ENCODE measurements at places on chromosomes 1 and 21.

DNA sequence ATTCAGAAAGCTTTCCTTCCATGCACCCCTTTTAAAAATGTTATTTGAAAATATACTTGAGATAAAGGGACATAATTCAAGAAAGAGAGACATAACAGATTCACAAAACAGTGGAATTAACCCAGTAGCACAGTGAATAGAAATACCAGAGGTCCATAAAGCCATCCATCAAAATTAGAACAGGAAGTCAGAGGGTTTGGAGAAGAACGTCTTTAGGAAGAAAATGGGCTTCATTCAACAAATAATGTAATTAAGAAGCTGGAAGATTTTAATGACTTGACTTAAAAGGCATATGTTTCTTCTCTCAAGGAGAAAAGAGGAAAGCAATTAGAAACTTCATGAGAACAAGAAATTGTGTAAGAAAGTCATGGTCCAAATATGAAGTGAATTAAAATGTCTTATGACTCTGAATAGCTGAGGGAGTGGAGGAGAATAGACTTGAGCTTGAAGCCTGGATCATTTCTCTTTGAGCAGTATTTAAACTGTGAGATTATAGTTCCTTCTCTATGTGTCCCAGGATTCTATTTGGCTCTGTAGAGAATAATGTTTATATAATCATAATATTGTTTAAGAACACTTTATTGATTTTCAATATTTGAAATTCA, 7.9 kb upstream of the HCRTR1 start:
- no peak for DNase-seq

DNA sequence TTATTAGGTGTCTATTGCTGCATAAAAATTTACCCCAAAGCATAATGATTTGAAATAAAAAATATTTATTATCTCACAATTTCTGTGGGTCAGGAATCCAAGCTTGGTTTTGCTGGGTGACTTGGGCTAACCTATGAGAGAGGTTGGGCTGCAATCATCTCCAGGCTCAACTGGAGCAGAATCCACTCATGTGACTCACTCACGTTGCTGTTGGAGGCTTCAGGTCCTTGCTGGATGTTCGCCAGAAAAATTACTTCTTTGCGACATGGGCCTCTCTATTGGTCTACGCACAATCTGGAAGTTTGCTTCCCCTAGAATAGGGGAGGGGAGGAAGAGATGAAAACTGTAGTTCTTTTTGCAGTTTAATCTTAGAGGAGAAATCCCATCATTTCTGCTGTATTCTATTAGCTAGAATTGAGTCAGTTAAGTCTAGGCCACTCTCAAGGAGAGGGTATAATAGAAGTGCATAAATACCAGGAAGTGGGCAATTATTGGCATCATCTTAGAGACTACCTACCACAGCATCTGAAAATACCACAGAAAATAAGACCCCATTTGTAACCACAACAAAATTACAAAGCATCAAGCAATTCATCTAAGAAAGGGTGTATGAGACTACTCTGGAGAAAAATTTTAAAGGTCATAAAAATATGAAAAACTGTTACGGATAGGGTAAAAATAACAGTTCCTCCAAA, 5.7 kb upstream of the FASLG start:
- DNase-seq = no peak

DNA sequence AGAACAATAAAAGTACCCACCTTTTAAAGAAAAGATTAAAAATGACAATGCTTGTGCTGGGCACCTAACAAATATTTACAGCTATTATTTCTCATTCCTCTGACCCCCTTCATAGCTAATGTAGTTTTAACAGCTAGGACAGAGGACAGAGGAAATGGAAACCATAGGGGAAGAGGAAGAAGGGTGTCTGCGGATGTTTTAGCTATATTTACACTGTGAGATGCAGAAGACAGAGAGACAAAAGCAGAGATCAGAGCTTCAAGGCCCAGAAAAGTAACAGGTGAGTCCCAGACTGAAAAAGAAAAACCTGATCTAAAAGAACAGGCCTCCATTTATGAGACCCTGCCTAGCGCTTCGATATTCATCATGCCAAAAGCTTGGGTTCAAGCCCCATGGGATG, 72.0 kb downstream of the ZNF281 start:
- DNase-seq = no peak

- no peak for DNase-seq
These were observed 17.0 kb downstream of the AGT start for GRCh38 chr1:230696722-230697437.

DNA sequence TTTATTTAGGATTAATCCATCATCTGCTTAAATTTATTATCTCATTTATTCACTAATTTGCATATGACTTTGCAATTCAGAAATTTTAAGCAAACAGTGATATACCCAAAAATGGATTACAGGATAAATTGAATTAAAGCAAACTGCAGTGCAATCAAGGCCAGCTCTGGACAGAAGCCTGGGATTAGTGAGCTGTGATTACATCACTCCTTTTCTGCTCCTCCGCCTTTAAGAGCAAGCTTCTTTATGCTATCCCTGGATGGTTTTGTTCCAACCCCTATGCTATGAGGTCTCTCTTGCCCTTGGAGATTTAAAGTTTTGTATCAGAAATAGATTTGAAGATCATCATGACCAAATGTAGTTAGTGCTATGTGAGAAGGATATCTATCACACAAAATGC, 32.6 kb downstream of the GPR52 start:
- no peak for DNase-seq

DNA sequence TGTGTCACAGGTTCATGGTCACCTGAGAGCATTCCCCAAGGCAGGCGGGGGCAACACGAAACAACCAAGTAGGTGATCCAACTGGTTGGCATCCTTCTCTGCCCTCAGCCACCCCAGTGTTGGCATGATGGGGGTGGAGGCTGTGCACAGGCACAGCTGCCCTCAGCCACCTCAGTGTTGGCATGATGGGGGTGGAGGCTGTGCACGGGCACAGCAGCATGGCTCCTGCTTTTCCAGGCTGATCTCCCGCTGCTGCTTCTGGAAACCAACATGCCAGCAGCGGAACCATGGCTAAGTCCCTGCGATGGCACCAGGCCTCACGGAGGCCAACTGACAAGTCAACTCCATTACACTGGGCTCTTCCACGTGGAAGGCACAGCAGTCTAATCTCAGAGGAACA, 447.8 kb downstream of the PTPRU start:
- no peak for DNase-seq

GRCh38 chr21:31552826-31553225, 106.7 kb upstream of the SOD1 start:
- DNase-seq = no peak

DNA sequence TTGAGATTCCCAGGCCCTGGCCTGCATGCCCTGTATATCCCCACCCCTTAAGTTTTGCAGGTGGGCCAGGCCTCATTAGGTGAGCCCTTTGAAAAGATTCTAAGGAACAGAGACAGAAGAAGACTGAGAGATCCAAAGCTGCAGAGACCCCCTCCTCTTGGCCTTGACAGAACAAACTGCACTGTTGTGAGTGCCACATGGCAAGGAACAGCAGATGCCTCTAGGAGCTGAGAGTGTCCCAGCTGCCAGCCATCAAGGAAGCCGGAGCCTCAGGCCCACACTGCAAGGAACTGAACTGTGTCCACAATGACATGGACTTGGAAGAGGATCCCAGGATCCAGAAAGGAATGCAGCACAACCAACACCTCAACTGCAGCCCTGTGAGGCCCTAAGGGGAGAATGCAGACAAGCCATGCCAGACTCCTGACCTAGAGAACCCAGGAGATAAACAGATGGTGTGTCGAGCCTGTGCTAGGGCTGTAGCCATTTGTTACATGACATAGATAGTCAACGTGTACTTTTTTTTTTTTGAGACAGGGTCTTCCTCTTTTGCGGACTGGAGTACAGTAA, 182.7 kb downstream of the AJAP1 start:
- DNase-seq = no peak

GRCh38 chr1:39788426-39788757, 273 bp downstream of the BMP8B start:
- DNase-seq = no peak

DNA sequence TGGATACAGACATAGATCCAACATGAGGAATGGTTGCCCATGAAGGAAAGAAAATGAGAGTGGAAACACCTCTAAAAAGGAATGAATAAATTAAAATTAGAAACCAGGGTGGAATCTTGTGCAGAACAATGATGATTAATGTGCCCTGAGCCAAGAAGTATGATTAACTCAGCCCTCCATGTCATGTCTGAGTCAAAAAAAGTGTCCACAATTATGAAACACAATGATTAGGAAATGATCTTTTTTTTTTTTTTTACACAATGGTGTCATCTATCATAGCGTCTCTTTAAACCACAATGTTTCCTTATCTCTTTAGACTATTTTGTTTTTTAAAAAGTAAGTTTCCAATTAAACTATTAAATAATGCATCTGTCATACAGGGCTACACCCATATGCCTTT, 78.9 kb upstream of the RAB4A start:
- DNase-seq = no peak

- no peak for DNase-seq
These were observed 17.3 kb downstream of the RYR2 start for GRCh38 chr1:237059244-237059643.

DNA sequence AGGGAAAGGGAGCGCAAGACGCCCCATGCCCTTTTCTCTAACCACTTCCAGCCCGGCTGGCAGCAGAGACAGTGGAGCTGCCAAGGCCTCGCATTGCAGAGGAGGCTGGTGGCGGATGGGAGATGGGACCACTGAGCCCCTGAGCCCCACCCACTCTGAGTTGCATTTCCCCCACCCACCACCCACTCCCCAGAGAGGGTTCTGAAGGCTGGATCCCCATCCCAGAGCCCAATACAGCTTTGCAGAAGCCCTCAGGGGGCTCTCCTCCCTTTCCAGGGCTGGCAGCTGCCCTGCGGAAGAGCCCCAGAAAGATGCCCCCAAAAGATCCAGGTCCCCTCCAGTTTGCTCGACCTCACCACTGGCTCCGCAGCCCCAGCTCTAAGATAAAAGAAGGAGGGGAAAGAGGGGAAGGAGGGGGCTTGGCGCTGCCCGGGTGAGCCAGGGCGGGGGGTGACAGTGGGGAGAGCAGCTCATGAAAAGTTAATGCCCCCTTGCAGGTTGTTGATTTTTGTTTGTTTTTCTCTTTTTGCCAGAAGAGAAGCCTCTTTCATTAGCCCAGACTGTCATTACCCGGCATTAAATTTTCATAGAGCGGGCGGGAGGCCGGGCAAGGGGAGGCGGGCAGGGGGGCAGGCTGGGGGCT, 38.4 kb upstream of the CASZ1 start:
- no peak for DNase-seq

DNA sequence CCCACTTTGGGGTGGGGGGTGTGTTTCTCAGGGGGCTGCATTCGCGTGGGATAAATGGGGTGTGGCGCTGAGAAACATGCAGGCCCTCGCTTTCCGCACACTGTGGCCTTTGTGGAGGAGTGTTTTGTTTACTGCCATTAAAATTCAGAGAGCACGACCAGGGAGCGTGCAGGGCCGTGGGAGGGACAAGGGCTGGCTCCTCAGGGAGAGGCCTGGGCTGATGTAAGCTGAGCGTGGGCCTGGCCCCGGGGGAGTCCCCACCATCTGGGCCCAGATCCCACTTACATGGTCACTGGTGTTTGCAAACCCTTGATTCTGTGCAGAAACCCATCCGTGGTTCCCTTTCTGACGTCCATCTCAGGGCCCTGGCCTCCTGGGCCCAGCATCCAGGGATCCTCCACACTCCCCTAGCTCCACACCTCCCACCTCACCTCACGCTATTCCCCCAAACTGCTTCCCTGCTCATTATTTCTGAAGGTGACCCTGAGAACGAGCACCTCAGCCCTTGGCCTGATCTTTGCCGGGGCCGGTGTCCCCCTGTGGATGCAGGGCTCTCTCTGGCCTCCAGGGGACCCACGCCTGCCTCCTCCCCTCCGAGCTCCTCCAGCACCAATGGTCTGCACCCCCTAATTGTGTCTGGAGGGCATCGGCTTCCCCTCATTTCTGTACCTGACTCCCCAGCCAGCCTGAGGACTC, 92.5 kb upstream of the SIM2 start:
- no peak for DNase-seq

DNA sequence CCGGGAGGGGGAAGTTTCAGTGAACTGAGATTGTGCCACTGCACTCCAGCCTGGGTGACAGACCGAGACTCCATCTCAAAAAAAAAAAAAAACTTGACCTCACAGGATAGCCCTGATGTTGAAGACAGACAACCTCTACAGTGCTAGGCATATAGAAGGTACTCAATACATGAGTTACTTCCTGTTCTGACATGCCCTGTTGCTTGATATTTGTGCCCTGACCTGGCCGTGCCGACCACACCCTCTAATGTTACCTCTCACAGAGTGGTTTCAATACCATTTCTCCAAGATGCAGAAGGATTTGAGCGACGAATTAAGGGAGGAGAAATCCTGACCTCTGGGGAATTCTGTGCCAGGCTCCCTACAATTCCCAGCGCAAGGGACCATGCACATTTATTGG, 5.2 kb downstream of the PTAFR start:
- no peak for DNase-seq

DNA sequence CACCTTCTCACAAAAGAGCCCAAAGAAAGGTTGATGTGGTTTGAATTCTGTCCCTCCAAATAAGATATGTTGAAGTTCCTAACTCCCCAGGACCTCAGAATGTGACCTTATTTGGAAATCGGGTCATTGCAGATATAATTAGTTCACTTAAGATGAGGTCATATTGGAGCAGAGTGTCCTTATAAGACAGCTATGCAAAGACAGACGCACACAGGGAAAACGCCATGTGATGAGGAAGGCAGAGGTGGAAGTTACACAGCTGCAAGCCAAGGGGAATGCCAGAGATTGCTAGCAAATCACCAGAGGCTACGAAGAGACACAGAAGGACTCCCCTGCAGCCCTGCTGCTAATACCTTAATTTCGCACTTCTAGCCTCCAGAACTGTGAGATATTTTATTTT, 5.2 kb upstream of the ABCB10 start:
- no peak for DNase-seq

GRCh38 chr1:91402023-91402422, 2.6 kb downstream of the HFM1 start:
- DNase-seq = no peak

GRCh38 chr1:39625462-39626273, 13.8 kb downstream of the HEYL start:
- DNase-seq = no peak

All from NCI-H1436 treated with DMSO at 0.1 percent for 48 hours (cell line).